ENCODE measurements at places on chromosomes 6 and 20.

- no peak for DNase-seq
Measured at GRCh38 chr6:155014137-155014536, 19.0 kb downstream of the TIAM2 start.

- DNase-seq: no peak
Measured at GRCh38 chr6:46290421-46291274, 119.9 kb upstream of the ENPP5 start.

GRCh38 chr6:96725296-96725695 lies 112.0 kb downstream of the GPR63 start:
- DNase-seq: no peak

DNA sequence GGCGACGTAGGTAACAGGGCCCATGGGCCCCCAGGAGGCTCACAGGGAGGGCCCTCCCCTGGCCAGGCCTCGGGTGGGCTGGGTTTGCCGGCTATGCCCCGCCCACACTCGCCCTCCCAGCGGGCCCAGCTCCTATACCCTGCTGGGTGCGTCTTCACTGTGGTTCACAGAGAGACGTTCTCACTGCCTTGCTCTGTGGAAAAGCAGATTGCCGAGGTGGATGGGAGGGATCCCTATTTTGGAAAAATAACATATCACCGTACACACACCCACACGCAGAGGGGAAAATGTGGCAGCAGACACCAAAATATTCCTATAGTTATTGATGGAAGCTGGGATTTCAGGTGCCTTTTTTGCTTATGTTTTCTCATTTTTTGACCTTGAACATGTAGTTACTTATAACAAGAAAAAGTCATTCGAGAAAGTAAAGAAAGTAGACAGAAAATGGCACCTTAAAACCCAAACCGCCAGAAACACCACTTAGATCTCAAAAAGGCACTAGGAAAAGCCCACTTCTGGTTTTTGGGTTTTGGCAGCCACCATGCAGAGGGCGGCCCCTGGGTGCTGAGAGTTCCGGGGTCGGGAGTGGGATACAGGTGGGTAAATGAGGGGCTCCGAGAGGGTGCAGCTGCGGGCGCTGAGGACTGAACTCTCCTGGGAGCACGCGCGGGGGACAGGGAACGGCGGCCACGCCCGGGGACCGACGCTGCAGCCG lies 49.4 kb downstream of the TMEM242 start:
- peak; percentile 88 for DNase-seq

GRCh38 chr6:116277124-116277523 lies 2.6 kb downstream of the TSPYL1 start:
- DNase-seq: no peak

GRCh38 chr6:141169419-141169818 lies 963.3 kb upstream of the GJE1 start:
- no peak for DNase-seq

GRCh38 chr6:106731144-106731842 lies 101.9 kb downstream of the QRSL1 start:
- no peak for DNase-seq

GRCh38 chr6:109429496-109429895 lies 10.9 kb downstream of the PPIL6 start:
- no peak for DNase-seq

- DNase-seq: peak; percentile 93
Measured at GRCh38 chr6:144008120-144008811, at the start of gene PLAGL1. TSS of gene PLAGL1 (minus strand) at chr6:144008259. CDS start at chr6:143948136, 60,123 bp downstream.

DNA sequence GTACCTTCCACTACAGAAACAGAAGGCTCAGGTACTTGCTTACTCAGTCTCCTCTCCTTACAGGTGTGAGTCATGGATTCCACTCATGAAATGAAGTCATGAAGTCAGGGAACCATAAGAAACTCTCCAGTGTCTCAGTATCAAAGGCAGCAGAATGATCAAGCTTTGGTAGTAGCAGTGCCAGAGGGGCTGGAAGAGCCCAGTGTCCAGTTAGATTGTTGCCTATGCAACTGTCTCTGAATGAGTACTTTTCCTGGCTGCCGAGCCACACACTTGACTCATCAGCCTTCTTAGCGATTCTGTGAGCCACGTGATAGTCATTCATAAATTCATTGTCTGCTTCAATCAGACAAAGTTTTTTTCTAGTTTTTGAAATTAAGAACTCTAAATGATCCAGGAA lies 52.2 kb upstream of the DTNBP1 start:
- DNase-seq: no peak

GRCh38 chr6:152821525-152821924 lies 70.9 kb downstream of the VIP start:
- DNase-seq: no peak

GRCh38 chr6:19465760-19466159 lies 371.4 kb upstream of the ID4 start:
- DNase-seq: no peak

DNA sequence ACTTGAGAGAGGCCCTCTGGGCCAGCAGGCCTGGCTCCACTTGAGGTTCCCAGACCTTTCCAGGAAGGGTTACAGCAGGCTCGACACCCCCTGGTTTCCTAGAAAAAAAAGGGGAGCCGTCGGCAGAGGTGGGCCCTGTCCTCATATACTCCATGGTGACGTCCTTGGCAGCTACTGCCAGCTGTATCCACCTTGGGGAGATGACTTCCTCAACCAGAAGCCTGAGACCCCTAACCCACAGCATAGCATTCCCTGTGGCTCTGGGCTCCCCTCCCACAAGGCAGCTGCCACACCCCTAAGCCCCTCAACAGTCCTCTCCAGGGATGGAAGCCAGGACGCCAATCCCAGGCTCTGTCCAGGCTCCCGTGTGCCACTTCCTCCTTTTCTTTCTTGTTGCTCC lies 294.8 kb downstream of the CDC5L start:
- DNase-seq: no peak

GRCh38 chr6:108250240-108250866 lies 10.5 kb downstream of the SNX3 start:
- DNase-seq: no peak

GRCh38 chr6:92404281-92404680 lies 1015.1 kb downstream of the EPHA7 start:
- DNase-seq: no peak

DNA sequence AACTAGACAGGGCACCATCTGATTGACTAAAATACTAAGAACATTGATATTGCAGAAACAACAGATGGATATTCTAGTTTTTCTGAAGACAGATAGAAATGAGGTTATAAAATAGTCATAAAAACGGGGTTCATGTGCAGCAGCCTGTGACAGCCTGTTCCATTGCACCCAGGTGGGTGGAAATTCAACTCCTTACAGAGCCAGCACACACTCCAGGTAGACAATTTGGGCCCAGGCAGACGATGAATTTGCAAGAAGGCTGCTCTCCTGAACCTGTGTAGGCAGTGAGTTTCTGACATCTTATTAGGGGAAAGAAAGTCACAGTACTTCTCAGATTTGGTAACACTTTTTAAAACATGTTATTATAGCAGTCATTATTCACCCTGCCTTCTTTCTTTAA lies 414.1 kb downstream of the PHF3 start:
- no peak for DNase-seq

Data from upper lobe of left lung (tissue), 6 donors.